ENCODE measurements at places on chromosomes 4 and X.

DNA sequence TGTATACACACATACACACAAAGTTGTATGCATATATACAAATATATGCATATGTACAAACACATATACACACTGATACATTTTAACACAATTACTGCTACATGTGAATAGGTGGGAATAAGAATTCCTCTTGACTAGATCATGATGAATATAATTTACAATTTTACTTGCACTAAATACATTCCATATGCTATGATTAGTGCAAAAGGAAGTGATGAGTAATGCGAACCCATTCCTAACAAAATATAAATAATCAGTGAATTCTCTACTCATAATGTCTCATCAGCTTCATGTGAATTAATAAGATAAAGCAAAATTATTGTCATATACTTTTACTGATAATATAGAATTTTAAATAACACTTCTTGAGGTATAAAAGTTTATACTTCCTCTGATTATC, 1077.3 kb upstream of the PCDH10 start:
- peak; percentile 31 for DNase-seq

- DNase-seq = no peak
Measured at GRCh38 chr4:24836661-24837242, 41.4 kb downstream of the SOD3 start.

DNA sequence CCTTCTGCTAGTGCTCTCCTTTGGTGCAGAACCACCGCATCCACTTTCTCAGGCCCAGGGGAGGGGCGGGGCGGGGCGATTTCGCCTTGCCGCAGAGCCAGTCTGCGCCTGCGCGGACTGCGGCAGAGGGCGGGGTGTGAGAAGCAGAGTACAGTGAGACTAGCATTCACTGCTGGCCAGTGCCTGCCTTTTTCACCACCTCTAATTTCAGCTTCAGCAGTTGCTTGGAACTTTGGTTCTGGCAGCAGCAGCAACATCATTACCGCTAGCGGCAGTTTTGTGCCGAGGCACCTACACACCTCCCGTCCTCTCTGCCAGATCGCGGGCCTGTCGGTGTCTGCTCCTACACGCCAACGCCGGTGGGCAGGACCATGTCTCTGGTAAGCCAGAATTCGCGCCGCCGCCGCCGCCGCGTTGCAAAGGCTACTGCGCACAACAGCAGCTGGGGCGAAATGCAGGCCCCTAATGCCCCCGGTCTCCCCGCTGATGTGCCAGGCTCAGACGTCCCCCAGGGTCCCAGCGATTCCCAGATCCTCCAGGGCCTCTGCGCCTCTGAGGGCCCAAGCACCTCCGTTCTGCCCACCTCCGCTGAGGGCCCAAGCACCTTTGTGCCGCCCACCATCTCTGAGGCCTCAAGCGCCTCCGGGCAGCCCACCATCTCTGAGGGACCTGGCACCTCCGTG, at the start of gene MAGEE1:
TSS of gene MAGEE1 (plus strand) at position 151 of the 683 bp plus-strand sequence. CDS start at position 372, 221 bp downstream.
- peak; percentile 64 for DNase-seq

DNA sequence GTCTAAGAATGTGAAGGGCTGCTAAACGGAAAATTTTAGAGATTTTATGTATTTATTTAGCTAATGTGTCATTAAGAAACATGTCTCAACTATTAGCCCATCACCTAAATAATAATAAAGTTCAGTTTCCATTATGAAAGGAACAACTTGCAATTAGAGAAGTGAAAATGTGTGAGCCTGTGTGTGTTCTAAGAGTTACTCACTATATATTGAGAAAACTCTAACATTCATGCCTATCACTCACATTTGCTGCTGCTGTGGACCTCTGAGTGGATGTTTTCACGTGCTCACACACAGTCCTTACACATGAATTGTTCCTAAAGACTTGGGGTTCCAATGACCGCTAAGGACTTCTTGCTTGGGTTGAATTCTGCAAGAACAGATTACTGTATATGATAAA, 364.0 kb downstream of the TMA16 start:
- no peak for DNase-seq

- no peak for DNase-seq
Measured at GRCh38 chrX:34332334-34332733, 200.2 kb upstream of the FAM47A start.

DNA sequence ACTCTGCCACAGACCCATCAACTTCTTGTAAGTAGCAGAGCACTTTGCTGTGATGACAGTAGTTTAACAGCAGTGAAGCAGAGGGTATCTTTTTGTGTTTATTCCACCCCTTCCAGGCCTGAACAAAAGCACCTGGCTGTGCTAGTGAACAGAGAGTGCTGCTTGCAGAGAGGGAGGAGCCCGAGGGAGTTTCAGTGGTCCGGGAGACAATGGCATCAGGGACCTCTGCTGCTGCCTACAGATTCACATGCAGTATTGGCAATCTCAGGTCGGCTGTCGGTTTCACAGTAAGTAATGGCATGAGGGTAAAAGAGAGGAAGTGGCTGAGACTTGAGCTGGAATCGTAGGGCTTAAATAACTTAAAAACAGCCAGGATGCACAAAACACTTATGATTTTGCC, 755.8 kb downstream of the RPA4 start:
- DNase-seq = no peak

DNA sequence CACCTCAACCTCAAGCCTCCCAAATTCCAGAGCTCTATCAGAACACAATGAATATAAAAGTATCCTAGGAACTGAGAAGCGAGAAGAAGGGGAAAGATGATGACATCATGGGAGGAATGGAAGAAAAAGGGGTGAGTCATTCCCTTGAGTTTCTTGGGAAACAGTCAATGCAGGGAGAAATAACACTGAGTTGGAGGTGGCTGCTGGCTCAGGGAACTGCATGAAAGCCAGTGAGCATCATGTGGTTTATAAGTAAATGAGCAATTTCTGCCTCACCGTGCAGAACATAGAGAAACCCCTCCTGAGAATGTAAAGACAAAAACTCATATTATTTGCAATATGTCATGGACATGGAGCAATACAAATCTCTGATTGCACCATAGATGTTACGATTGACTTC, 73.3 kb downstream of the SHOX start:
- DNase-seq = no peak

GRCh38 chr4:169397762-169398161, 127.0 kb upstream of the SH3RF1 start:
- peak; percentile 67 for DNase-seq

- no peak for DNase-seq
Measured at GRCh38 chr4:8150152-8151090, 8.2 kb downstream of the ABLIM2 start.

DNA sequence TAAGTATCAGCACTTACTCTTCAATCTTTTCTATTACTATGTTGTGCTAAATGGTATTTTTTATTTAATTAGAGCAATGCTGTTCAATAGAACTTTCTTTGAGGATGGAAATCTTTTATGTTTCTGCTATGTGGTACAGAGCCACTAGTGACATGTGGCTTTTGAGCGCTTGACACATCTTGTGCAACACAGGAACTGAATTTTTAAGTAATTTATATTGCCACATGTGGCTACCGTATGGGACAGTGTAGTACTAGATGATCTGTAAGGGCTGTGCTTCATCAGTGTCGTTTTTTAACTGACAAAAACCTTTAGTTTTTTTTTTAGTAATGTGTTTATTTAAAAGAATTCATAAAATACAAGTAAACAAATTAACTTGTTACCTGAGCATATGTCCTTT, 22.4 kb downstream of the HPRT1 start:
- no peak for DNase-seq

GRCh38 chr4:145681518-145681917, 1.6 kb downstream of the C4orf51 start:
- no peak for DNase-seq

GRCh38 chrX:104193485-104193884, 27.2 kb downstream of the FAM199X start:
- DNase-seq = no peak
